ENCODE measurements at places on chromosomes 2 and 18.

GRCh38 chr2:64537991-64538390, 13.9 kb downstream of the AFTPH start:
- DNase-seq = no peak

DNA sequence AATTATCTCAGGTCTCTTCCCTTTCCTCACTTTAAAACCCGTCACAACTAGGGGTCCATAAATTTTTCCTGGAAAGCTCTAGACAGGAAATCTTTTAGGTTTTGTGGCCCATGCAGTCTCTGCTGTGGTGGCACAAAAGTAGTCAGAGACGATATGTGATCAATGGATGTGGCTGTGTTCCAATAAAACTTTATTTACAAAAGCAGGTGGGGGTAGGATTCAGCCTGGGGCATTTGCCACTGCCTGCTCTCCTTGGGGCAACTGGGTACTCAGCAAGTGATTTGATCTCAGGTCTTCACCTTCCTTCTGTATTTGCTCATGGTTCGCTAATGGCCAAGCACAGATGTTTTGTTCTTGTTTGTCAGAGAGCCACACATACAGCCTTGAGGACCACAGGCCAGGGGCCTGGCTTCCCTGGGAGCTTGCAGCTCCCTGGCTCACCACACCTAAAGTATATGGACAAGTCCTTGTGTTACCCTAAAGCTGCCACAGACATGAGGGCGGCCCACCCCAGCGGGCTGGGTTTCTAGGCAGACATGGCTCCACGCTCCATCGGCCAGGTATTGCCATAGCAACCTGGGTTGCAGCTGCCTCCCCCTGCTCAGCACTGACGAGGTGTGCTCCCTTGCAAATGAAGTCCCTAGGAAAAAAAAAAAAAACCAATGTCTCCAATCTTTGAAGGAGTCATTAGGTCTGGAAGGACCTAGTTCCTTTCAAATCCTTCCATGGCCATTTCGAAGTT, 89.7 kb upstream of the YWHAQ start:
- DNase-seq = no peak

DNA sequence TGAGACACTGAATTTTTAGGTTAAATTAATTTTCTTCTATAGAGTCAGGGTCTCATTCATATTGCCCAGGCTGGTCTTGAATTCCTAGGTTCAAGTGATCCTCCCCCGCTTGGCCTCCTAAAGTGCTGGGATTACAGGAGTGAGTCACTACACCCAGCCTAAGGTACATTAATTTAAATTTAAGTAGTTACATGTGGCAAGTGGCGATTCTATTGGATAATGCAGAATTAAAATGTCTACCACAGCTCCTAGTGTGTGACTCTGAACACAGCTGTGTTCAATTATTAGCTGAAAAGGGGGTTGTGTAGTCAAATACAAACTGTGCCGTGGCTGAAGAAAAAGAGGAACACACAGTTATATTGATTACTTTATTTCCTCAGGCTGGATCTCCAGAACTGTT, 2.2 kb upstream of the CAD start:
- DNase-seq = no peak

DNA sequence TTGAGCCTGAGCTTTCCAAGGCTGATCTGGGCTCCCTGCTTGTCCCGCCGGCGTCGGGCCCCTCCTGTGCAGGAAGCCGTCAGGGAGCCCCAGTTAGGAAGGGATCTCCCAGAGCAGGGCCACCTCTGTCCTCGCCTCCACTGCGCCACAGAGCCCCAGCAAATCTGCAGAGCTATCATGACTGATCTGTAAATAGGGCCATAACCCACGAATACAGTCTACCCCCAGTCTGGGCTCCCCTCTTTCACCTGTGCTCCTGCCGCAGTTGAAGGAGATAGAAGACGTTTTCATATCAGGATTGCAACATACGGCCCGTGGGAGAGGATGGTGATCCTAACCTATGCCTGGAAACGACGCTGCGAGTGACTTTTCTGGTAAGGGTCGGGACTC, 138.7 kb downstream of the PTGR3 start:
- DNase-seq = no peak

DNA sequence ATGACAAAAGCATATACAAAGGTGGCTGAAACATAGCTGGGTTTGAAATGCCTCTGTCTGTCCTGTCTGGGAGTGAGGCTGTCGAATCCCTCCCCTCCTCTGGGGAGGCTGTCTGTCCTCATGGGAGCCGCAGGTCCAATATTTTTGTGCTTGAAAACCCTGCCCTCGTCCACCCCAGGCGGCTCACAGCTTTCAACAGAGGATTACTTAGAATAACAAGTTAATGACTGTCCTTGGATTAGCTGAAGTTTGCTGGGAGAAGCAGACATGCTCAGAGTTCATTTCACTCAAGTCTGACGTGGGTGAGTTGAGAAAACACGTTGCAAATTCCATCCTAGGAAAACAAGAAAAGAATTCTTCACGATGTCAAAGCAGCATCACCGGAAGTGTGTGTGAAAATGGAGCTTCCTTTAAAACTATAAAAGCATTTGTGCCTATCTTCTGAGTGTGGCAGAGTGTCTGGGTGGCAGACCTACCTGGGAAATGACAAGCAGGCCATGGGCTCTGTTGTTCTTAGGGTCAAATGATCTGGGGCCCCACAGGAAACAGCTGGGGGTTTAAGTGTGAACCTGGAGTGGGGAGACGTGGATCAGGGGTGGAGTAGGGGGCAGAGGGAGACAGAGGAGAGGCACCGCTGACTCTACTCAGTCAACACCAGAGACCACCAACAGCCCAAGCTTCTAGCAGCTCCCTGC, 77.1 kb downstream of the DDX1 start:
- no peak for DNase-seq

DNA sequence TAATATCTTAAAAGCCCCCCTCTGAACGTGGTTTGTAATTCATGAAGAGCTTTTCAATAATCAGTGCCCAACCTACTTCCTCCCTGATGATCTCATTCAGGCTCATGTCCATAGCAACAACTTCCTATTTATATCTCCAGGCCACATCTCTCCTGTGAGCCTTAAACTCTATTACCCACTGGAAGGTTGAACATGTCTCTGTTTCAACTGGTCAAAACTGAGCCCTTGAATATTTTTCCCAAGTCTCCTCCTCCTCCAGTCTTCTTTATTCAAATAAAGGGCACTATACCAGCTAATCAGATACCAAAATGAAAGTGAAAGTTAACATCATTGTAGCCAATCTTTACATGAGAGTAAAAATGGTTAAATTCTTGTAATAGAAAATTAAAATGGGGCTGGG, 63.7 kb upstream of the ITGA4 start:
- DNase-seq = no peak

- no peak for DNase-seq
These were observed 176.8 kb downstream of the RTP5 start for GRCh38 chr2:242046206-242046826.

- DNase-seq = no peak
These were observed 359.4 kb downstream of the PTPRM start for GRCh38 chr18:7926526-7926925.

DNA sequence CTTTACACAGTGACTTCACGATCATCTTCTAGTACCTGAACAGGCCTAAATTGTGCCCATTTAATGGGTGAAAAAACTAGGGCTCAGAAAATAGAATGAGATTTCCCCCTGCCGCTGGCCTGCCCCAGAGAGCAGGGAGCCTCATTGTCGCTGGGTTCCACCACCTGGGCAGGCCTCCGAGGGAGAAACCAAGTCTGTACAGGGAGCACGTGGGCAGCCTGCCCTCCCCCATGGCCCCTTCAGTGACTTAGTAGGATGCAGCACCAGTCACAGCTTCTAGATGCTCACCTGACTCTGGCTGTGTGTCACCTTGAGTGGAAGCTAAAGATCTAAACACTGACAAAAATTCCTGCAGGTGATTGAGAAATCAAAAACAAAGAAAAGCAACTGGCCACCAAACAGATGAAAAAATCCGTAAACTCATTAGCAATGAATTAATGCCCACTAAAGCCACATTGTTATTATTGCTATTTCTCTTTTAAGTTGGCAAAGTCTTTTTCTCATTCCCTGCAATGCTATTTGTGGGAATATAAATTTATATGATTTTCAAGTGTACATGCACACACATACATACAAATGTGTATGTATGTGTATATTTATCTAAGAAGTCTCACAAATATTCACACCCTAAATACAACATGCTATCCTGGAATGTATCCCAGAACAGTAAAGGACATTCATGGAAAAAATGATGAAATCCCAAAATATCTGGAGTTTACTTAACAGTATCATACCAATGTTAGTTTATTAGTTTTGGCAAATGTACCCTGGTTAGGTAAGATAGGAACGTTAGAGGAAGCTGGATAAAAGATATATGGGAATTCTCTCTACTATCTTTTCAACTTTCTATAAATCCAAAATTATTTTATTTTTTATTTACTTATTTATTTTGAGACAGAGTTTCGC, 18.7 kb upstream of the ASPRV1 start:
- no peak for DNase-seq

DNA sequence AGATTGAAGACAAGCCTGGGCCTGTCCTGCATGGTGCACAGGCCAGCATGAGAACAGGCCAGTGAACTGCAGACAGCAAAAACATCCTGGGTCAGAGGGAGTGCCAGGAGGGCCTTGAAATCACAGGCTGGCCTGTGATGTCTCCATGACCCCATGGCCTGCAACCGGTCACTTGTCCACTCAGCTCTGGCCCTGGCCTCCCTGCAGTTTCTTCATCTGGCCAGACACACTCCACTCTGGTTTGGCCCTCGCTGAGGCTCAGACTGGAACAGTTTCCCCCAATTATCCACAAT, 12.6 kb downstream of the CYRIA start:
- DNase-seq = no peak

GRCh38 chr2:21821672-21822227, 698.0 kb downstream of the TDRD15 start:
- DNase-seq = no peak

DNA sequence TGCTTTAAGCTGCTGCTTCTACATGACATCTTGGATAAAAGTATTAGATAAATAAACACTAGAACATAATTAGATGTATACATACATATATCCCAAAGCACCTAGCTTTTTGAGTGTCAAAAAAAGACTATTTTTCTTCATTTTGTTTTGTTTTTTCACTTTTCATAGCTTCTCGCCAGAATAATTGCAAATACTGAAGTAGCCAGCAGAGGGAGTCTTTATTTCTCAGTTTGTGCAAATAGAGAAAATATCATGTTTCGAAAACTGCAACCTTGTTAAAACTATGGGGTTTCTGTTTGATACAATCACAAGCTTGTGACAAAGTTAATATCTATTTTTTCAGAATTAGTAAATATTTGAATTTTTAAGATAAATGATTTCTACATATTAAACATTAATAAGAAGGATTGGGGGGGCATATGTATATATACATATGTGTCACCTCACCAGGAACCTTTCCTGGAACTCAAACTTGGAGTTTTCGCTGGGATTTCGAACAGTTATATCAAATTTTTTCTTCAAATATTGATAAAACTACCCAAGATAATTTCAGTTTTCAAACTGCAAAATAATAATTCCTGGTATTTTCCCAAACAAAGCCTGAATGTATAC, 61.0 kb downstream of the GRB14 start:
- no peak for DNase-seq

DNA sequence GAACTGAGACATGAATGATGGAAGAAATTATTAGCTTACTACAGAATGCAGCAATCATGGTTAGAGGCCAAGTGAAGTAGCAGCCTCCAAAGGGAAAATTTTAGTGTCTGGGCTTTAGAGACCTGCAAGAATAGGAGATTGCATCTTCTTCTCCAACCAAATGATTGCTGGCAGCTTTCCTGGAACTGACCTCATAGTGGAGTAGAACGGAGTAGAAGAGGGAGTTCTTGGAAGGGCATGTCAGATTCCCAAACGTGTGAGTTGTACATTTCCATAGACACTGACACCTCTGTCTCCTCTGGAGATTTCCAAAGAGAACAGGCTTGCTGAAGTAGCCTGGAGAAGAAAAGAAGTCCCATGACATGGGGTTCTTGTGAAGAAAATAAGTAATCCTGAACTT, 169.8 kb upstream of the ERBB4 start:
- no peak for DNase-seq

GRCh38 chr2:56580242-56580641, 396.5 kb downstream of the CCDC85A start:
- no peak for DNase-seq

- DNase-seq = no peak
These were observed 147.9 kb upstream of the CBLN2 start for GRCh38 chr18:72692086-72692485.

GRCh38 chr2:164810843-164811242, 30.8 kb downstream of the COBLL1 start:
- no peak for DNase-seq

GRCh38 chr2:73000808-73001570, 70.5 kb downstream of the SFXN5 start:
- no peak for DNase-seq

- DNase-seq = no peak
These were observed 2.5 kb downstream of the PGAP1 start for GRCh38 chr2:196924051-196924450.

GRCh38 chr2:145931781-145932395, 1412.0 kb upstream of the ZEB2 start:
- DNase-seq = no peak

DNA sequence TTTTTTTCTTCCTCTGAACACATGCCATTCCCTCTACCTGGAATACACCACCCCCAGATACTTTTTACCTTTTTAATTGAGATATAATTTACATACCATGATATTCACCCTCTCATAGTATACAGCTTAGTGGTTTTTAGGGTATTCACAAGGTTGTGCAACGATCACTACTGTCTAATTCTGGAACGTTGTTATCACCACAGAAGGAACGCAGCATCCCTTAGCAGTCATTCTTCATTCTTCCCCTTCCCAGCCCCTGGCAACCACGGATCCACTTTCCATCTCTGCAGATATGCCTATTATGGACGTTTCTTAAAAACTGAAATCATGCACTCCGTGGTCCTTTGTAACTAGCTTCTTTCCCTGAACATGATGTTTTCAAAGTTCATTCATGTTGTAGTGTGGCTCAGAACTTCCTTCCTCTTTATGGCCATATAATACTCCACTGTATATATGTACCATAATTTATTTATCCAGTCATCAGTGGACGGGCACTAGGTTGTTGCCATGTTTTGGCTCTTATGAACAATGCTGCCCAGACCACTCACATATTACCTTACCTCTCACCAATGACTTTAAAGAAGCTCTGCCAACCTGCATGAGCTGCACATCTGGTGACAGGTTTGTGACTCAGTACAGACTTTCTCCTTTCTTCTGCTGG, 168.9 kb downstream of the CTIF start:
- DNase-seq = no peak

DNA sequence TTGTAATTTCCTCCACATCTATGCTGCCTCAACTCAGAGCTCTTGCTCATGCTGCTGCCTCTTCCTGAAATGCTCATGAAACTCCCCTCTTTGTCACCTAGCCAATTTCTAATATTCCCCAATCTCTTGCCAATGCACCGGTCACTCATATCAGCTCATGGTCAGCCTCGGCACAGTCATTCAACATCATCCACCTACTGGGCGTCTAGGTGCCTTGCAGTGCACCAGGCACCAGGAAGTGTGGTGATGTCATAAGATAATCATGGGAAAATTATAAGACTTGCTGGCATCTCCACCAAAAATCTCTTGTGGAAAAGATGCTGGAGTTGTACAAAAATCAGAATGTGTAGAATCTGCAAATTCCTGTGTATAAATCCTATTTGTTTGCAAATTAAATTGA, 52.6 kb upstream of the RAB27B start:
- no peak for DNase-seq

GRCh38 chr2:23589220-23589647, 204.3 kb downstream of the KLHL29 start:
- DNase-seq = no peak

All from activated naive CD8-positive, alpha-beta T cell treated with anti-CD3 and anti-CD28 coated beads, Interleukin-2, amount 50 U/mL, for 24 hours (primary cell).